T-helper 17 cell (primary cell): ENCODE measurements at places on chromosomes 16 and 17.

DNA sequence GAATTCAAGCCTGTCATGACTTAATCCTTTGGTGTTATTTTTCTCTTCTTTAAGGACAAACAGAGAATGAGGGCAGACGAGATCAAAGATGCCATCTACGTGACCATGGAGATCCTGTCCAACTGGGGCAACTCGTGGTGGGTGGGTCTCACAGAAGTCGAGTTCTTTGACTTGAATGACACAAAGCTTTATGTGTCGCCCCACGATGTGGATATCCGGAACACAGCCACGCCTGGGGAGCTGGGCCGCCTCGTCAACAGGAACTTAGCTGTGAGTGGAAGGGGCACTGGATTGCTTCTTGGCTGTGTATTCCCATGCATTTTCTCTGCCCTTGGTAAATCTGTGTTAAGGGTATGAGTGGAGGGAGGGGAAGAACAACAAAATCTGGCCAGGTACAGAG is 158.7 kb downstream of the KATNIP start:
- H3K27ac ChIP-seq = no peak overlapping the region
- DNase-seq = no peak
- H3K4me1 ChIP-seq = no peaks in the 10 kb centered on the region
- H3K27me3 ChIP-seq = no peaks in the 10 kb centered on the region
- no peak overlapping the region for H3K4me3 ChIP-seq

GRCh38 chr16:73432850-73433730 is 385.2 kb upstream of the ZFHX3 start:
- no peaks in the 10 kb centered on the region for H3K27me3 ChIP-seq
- H3K4me3 ChIP-seq = no peak overlapping the region
- DNase-seq = no peak
- no peaks in the 10 kb centered on the region for H3K4me1 ChIP-seq
- H3K27ac ChIP-seq = no peak overlapping the region

DNA sequence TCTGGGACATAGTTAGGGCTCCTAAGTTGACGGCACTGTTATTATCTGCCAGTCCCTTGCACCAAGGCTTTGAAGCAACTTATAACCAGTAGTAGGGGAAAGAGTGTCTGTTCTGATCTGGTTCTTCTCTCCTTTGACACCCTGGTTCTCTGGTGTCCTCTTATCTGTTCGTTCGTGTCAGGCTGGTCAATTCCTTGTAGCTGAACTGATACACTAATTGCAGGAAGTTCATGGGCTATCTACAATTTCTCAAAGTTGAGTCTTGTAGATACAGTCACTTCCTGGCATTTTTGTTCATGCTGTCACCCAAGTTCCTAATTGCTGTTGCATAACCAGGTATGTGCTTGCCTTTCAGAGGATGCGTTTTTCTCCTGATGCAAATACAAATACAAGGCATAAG is 17.3 kb upstream of the MYO1D start:
- H3K36me3 ChIP-seq = no peaks in the 10 kb centered on the region
- no peaks in the 10 kb centered on the region for H3K4me1 ChIP-seq
- peaks cover 28% of the 10 kb centered on the region for H3K27me3 ChIP-seq
- DNase-seq = no peak

DNA sequence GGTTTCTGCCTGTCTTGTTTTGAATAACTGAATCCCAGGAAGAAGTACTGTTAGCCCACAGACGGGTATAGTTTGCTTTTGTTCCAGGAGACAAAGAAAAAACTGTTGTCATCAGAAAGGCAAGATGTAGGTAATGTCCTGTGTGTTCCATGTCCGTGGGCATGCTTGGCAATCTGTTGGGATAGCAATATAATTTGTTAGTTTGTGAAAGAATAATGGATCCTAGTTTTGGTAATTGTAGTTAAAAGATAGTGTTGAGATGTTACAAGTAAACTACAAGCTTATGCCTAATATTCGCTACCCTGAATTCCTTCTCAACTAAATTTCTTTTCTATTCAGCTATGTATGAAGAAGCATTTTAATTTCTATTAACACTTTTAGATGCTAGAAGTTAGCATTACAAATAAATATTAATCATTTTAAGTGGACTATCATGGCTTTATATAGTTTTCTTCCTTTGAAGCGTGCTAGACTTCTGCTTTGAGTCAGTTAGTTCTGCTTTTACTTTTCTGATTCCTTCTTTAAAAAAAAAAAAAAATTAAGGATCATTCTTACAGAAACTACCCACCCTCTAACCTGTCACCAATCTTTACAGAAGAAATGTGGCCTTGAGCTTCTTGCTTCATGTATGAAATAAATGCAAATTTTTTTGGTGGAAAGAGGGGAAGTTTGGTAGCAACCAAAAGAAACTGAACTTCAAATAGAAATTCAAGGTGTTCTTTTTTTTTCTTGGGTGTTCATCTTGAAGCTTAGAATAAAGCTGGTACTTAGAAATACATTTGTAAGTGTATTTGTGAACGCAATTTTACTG is 2.4 kb downstream of the EVI2A start:
- H3K4me3 ChIP-seq = peak overlapping the region; percentile 96
- H3K4me1 ChIP-seq = peaks cover 29% of the 10 kb centered on the region
- no peak for DNase-seq
- no peaks in the 10 kb centered on the region for H3K27me3 ChIP-seq
- peak overlapping the region; percentile 100 for H3K27ac ChIP-seq

DNA sequence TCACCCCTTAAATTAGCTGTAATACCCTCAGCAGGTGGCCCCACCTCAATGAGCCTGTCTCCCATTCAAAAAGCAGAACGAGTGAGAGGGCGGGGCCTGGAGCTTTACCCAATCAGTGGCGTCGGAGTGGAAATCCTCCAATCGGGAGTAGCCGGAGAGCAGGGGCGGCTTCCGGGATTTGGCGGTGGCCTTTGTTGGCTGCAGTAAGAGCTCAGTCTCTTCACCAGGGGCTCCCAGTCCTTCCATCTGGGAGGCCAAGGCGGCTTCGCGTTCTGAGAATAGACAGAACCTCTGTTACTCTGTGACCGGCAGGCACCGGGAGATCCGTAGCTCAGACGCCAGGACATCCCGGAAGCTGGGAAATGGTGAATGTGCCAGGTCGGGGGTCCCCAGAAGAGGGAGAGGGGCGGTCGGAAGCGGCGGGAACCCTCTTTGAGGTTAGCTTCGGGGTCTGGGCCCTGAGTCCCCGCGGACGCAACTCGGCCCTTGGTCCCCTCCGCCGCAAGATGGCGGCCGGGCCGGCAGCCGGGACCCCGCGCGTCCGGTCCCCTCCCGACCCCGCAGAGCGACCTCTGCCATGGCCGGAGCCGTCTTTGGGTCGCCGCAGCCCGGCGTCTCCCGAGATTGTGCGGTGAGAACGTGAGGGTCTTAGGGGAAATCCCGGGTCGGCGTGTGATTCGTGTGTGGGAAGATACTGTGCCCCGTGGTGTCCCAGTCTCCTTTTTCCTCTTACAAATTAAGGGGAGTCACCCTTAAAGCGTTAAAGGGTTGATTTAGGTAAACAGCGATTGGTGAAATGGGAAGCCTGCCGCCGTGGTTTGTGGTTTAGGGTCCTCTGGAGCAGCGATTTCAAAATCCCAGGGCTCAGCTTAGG is 160.3 kb upstream of the ZNF267 start:
- H3K4me3 ChIP-seq = peak overlapping the region; percentile 99
- peak overlapping the region; percentile 99 for H3K27ac ChIP-seq
- H3K27me3 ChIP-seq = no peaks in the 10 kb centered on the region
- H3K4me1 ChIP-seq = peaks cover 52% of the 10 kb centered on the region
- peak; percentile 86 for DNase-seq

- H3K36me3 ChIP-seq = peaks cover 2% of the 10 kb centered on the region
- H3K27me3 ChIP-seq = peaks cover 49% of the 10 kb centered on the region
- no peak overlapping the region for H3K4me3 ChIP-seq
- DNase-seq = no peak
Observed at GRCh38 chr17:39969375-39969774, 6.6 kb downstream of the GSDMA start.

DNA sequence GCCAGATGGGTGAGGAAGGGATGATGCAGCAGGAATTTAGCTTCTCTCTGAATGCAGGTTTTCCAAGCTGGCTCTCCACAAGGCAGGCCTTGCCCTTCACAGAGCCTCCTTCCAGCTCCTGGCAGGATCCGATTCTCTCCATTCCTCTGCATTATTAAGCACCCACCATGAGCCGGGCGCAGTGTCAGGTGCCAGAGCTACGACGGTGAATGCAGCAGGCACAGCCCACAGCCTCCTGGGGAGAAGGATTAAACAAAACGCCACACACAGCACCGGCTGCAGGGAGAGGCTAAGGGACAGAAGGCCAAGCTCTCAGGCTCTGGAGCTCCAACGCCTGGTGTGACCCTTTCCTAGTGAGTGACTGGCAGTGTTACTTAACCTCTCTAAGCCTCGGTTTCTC is 7.1 kb upstream of the MT2A start:
- peaks cover 4% of the 10 kb centered on the region for H3K36me3 ChIP-seq
- peaks cover 9% of the 10 kb centered on the region for H3K4me1 ChIP-seq
- H3K27ac ChIP-seq = no peak overlapping the region
- H3K4me3 ChIP-seq = no peak overlapping the region

DNA sequence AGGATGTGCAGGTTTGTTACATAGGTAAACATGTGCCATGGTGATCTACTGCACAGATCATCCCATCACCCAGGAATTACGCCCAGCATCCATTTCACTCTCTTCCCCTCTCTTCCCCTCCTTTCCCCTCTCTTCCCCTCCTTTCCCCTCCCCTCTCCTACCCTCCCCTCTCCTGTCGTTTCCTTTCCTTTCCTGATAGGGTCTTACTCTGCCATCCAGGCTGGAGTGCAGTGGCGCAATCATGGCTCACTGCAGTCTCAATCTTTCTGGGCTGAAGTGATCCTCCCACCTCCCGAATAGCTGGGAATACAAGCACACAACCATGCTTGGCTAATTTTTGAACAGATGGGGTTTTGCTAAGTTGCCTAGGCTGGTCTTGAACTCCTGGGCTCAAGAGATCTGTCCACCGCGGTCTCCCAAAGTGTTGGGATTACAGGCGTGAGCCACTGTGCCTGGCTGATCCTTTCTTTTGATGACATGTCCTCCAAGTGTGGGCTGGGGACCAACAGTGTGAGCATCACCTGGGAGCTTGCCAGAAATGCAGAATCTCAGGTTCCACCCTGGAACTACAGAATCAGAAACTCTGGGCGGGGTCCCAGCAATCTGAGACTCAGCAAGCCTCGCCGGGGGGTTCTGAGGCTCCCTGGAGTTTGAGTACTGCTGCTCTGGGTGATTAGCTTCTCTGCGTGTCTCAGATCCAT is 10.8 kb downstream of the ATP2C2 start:
- no peak overlapping the region for H3K4me3 ChIP-seq
- peaks cover 59% of the 10 kb centered on the region for H3K27me3 ChIP-seq
- peaks cover 4% of the 10 kb centered on the region for H3K4me1 ChIP-seq
- no peak for DNase-seq

- H3K27ac ChIP-seq = no peak overlapping the region
- H3K36me3 ChIP-seq = no peaks in the 10 kb centered on the region
- peaks cover 16% of the 10 kb centered on the region for H3K27me3 ChIP-seq
- DNase-seq = no peak
- no peak overlapping the region for H3K4me3 ChIP-seq
Observed at GRCh38 chr16:4918781-4919251, 18.1 kb downstream of the PPL start.

GRCh38 chr17:81239714-81240555 is 817 bp downstream of the NDUFAF8 start:
- peaks cover 27% of the 10 kb centered on the region for H3K4me1 ChIP-seq
- peak; percentile 25 for DNase-seq
- peaks cover 1% of the 10 kb centered on the region for H3K36me3 ChIP-seq
- H3K27me3 ChIP-seq = no peaks in the 10 kb centered on the region
- peak overlapping the region; percentile 91 for H3K4me3 ChIP-seq

GRCh38 chr17:66714046-66715023 is 120.6 kb upstream of the CACNG5 start:
- no peaks in the 10 kb centered on the region for H3K36me3 ChIP-seq
- peak overlapping the region; percentile 78 for H3K27ac ChIP-seq
- no peak for DNase-seq
- H3K27me3 ChIP-seq = no peaks in the 10 kb centered on the region
- H3K4me3 ChIP-seq = no peak overlapping the region

GRCh38 chr17:73985466-73986015 is 217.9 kb upstream of the RPL38 start:
- peaks cover 17% of the 10 kb centered on the region for H3K4me1 ChIP-seq
- H3K4me3 ChIP-seq = no peak overlapping the region
- peaks cover 3% of the 10 kb centered on the region for H3K36me3 ChIP-seq
- H3K27me3 ChIP-seq = peaks cover 13% of the 10 kb centered on the region
- no peak for DNase-seq
- H3K27ac ChIP-seq = no peak overlapping the region

GRCh38 chr17:40018211-40019121 is 3.2 kb downstream of the CSF3 start:
- no peak overlapping the region for H3K4me3 ChIP-seq
- peaks cover 7% of the 10 kb centered on the region for H3K36me3 ChIP-seq
- DNase-seq = no peak
- H3K27ac ChIP-seq = no peak overlapping the region
- no peaks in the 10 kb centered on the region for H3K27me3 ChIP-seq
- H3K4me1 ChIP-seq = peaks cover 11% of the 10 kb centered on the region

DNA sequence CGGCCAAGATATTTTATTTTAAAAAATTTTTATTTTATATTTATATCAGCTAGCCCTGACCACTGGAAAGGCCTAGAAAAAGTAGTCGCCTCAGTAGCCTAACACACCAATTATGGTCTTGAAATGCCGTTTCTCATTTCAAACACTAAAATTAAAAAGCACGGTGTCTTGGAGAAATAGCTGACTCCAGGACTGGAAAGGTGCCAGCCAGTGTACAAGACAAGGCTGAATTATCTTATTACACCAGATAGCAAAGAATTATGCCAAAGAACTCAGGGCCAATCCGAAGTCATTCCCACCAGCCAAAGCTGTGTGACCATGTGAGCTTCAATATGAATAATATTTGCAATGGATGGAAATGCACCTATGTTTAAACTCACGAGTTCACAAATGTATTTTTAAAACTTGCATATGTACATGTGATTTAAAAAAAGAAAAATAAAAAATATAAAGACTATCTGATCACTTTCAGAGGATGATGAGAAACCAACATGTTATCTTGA is 19.9 kb upstream of the ATP2C2 start:
- H3K27me3 ChIP-seq = peaks cover 28% of the 10 kb centered on the region
- no peak for DNase-seq
- no peaks in the 10 kb centered on the region for H3K36me3 ChIP-seq

DNA sequence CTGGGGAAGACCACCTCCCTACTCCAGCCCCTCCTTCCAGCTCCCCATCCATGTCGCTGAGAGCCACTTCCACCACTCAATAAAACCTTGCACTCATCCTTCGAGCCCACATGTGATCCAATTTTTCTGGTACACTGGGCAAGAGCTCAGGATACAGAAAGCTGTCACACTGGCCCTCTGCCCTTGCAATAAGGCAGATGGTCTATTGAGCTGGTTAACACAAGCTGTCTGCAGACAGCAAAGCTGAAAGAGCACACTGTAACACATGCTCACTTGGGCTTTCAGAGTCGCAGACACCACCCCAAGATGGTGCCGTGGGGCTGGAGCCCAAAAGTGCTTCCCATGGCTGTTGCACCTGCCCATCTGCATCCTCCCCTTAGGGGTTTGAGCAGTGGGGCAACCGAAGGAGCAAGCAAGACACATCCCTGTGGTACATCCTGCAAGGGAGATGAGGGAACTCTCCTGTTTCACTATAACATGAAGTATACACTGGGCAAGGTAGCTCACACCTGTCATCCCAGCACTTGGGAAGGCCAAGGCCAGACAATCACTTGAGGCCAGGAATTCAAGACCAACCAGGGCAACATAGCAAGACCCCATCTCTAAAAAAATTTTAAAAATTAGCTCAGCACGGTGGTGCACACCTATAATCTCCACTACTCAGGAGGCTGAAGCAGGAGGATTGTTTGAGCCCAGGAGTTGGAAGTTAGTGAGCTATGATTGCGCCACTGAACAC is 52.8 kb upstream of the C17orf78 start:
- no peaks in the 10 kb centered on the region for H3K36me3 ChIP-seq
- DNase-seq = no peak
- no peak overlapping the region for H3K4me3 ChIP-seq
- peak overlapping the region; percentile 11 for H3K27ac ChIP-seq
- no peaks in the 10 kb centered on the region for H3K4me1 ChIP-seq
